ENCODE measurements at places on chromosomes 12 and 14.

- peak; percentile 20 for DNase-seq
These were observed 96.1 kb downstream of the PLXNC1 start for GRCh38 chr12:94244165-94245133.

DNA sequence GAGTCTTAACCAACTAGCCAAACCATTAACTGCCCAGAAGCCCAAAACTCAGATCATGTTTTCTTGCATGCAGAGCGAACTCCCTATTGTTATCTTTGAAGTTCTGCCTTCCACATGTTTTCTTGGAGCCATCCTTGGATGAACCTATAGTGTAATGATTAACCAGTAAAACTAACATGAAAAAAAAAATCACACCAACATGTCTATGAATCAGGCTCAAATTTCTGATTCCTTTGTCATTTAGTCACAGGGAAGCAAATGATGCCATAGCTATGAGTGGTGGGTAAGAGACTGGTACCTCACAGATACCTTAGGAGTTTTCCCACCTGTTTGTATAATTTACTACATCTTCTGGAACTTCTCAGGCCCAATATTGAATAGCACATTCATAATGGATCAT, 70.7 kb downstream of the PTPRO start:
- no peak for DNase-seq

DNA sequence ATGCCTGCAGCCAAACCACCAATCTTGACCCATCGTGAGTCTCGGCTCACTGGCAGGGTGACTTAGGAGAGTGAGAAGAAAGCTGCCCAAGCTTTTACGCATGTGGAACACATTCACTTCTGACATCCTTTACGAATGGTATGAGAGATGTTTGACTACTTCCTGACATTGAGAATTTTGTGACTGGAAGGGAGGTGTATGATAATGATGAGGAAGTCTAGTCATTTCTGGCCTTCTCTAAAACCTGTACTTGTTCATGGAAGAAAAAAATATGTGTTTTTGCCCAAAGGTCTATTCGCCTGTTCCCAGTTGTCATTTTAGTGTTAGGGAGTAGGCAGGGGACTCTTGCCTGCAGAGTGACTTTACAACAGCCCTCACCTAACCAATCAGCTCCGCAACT, 227.2 kb upstream of the ATP2B1 start:
- DNase-seq = no peak

GRCh38 chr12:124582108-124582424, 14.7 kb upstream of the NCOR2 start:
- DNase-seq = no peak

DNA sequence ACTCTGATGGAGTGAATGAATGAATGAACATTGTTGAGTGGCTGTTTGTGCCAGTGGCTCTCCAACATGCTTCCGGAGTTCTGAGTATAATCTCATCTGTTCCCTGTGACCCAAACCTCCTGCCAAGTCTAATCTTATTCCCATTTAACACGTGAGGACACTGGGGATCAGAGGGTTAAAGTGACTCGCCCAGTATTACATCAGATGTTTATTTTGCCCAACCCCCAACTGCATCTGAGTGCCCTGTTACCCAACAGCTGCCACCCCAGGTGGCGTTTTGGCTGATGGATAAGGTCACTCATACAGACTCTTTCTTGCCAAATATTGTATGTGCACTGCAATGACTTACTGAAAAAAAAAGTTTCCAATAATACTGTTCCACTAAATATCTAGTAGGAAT, 210.9 kb downstream of the EXOC5 start:
- no peak for DNase-seq

GRCh38 chr14:20935303-20935984, 19.8 kb upstream of the RNASE2 start:
- DNase-seq = no peak

GRCh38 chr12:70243510-70244371, 508 bp downstream of the CNOT2 start:
- peak; percentile 17 for DNase-seq

- no peak for DNase-seq
These were observed 131.9 kb downstream of the CEP128 start for GRCh38 chr14:80809663-80810062.

GRCh38 chr12:6606331-6607131, 648 bp downstream of the CHD4 start:
- peak; percentile 54 for DNase-seq

DNA sequence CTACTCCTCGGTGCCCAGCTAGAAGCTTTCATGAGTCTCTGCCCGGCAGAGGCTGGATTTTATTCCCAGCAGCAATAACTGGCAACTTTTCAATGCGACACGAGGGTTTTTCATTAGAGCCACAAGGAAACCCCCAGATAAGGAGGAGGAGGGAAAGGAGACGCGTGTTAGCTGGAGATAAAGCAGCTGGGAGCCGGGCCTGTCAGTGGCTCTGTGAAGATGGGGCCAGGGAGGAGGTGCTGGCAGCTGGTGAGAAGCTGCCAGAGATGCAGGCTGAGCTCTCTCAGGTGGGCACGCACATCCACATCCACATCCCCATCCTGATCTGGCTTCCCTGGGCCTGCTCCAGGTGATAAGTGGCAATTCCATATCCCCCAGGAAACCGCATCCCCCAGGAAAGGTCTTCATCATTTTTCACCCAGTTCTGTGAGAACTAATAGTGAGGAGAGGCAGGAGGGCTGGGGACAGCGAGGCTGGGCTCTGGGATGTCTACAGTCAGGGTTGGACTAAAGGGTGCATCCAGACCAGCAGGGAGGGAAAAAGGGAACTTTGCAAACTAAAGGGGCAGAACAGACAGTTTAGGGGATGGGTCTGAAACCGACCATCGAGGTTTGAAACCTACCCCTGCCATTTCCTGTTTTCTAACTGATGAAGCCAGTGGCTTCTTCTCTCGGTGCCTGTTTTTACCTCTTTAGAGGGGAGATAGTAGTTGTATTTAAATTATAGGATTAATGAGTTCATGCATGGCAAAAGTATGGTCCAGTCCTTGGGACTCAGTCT, 413.2 kb downstream of the DPF3 start:
- no peak for DNase-seq

DNA sequence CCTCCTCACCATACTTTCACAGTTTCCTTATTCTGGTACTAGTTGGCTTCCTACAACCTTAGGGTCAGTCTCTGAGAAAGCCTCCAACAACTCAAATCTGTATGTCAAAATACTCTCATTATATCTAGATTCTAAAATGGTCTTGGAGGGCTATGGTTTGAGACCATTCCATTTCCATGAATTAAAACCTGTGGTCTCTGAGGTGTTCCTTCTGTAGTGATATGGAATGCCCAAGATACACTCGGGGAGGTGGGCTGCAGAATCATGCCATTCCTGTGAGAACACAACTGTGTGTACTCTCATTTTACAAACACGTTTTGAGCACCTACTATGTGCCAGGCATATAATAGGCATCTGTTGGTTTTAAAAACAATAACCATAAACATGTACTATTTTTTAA, 74.0 kb downstream of the FERMT2 start:
- DNase-seq = no peak

DNA sequence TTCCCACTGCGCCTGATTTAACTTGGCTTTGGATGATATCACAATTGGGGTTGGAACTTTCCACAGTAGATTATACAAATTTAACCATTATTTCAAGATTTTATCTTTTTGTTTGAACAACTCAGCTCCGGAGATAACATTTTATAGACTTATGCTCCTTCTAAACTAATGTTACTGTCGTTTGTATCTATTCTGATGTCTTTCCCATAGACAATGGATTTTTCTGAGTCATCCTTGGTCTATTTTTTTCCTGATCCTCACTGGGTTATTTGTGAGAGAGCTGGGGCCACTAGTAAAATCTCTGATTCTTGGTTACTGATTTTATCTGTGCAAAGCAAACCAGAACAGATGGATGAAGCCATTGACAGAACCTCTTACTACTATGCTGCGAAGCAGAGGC, 175.1 kb downstream of the SLC38A4 start:
- DNase-seq = no peak

DNA sequence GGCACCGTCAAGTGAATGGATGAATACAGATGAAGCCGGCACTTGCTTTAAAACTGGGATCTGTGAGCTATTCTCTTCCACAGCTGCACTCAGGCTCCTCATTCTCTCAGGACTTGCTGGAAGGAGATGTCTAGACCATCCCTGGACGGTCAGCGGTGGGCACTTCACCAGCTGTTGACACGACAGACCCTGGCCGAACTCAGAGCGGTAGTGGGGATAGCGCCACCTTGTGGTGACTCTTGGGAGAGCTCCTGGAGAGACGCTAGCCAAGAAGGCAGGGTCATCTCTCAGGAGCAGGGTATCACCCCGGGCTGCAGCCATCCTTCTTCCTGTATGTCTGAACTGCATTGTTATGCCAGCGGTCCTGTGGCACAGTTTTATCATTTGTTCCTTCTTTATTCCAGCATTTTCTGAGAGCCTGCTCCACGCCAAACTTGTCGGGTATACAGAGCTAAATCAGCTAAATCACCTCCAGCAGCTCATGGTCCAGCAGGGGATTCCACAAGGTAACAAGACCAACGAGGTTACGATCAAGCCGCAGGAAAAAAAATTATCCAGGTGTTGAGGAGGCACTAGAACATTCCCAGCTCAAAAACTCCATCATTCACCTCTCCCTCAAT, 10.0 kb downstream of the WNT1 start:
- no peak for DNase-seq

GRCh38 chr12:130879212-130879686, 7.4 kb downstream of the RAN start:
- no peak for DNase-seq

- DNase-seq = no peak
These were observed 2.9 kb downstream of the PRPF40B start for GRCh38 chr12:49626169-49626835.

DNA sequence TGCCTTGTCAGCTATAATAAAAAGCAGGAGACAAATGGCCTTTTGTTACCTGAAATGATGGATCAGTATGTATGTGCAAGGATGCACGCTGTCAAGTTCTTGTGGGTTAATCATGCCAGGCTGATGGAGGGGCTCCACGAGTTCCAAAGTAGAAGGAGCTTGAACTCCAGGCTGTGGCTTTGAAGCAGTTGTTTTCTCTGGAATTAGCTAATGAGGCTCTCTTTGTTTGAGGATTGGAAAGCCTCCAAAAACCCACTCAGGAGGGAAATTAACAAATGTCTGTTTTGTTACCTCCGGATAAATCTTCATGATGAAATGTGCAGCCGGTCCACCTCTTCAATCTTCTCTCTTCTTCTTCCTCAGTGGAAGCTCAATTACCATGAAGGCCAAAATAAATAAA, 605.5 kb downstream of the DIO2 start:
- DNase-seq = no peak

DNA sequence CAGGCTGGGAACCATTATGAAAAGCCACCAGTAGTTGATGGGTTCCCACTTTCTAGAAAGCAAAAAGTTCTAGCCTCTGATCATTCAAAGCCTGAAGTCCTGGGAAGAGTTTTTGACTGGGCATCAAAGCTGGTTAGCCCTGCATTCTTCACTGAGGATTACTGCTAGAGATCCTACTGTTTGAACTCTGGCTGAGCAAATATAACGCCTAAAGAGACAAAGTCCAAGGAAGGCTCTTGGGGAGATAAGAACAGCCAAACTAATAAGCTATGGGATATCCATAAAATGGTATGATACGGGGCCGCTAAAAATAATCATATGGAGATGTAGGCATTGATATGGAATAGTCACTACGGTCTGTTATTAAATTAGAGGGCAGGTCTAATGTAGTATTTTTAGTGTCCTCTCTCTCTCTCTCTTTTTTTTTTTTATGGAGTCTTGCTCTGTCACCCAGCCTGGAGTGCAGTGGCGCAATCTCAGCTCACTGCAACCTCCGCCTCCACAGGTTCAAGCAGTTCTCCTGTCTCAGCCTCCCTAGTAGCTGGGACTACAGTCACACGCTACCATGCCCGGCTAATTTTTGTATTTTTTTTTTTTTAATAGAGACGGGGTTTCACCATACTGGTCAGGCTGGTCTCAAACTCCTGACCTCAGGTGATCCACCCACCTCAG, 35.5 kb downstream of the PLXNC1 start:
- DNase-seq = no peak

DNA sequence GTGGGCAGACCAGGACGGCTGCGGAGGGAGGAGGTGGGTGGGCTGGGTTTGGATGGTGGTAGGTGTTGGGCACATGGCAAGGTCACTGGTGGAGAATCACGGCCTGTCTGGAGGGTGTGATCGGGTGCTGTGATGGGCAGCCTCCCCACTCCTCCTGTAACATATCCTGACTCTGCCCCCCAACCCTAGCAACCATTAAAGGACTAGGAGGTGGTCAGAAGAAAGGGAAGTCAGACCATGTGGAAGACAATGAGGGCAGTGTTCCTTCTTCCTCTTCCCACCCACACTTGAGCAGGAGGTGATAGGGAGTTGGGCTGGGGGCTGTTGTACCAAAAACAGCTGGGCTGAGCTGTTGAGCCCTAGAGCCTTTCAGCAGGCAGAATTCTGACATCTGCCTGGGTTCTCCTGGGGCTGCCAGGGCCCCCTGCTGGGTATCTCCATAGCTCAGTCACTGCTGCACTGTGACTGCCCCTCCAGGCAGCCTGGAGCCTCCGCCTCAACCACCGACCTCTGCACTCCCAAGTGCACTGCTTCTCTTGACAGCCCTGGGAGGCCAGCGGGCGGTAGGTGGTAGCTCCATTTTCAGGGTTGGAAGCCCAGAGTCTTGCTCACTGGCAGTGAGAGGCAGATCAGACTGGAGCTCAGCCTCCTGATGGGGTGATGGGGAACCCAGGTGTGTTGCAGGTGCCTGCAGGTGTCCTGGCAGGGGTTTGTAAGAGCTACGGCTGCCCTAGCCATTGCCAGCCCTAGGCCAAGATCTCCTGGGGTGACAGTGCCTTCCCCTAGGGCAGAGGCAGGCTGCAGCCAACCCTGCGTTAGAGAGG, 15.4 kb downstream of the VASH1 start:
- no peak for DNase-seq

Measured in stimulated activated CD8-positive, alpha-beta memory T cell treated with anti-CD3 and anti-CD28 coated beads, Interleukin-2, amount 100 ng/mL, for 1 hour (primary cell).